CD14-positive monocyte (primary cell): ENCODE measurements at places on chromosomes 4 and X. TPM values are rescaled to one million over a fixed set of nuclear protein-coding genes. Genes with fewer than 3 reads are reported as not detected.

GRCh38 chr4:1852904-1853623, 2.9 kb downstream of the LETM1 start:
- DNase-seq, result no peak

- peak; percentile 15 for DNase-seq
Observed at GRCh38 chr4:39043058-39043860, 11.1 kb upstream of the TMEM156 start.

- no peak for DNase-seq
Observed at GRCh38 chr4:159055833-159056232, 47.0 kb upstream of the RAPGEF2 start.

GRCh38 chrX:110442635-110443034, 84.0 kb downstream of the RTL9 start:
- peak; percentile 1 for DNase-seq

GRCh38 chr4:36979533-36979932, 265.0 kb upstream of the NWD2 start:
- no peak for DNase-seq

- DNase-seq, result no peak
Observed at GRCh38 chr4:123867910-123868587, 471.5 kb downstream of the SPRY1 start.

GRCh38 chr4:146260521-146260920, 46.2 kb downstream of the REELD1 start:
- no peak for DNase-seq

- no peak for DNase-seq
Observed at GRCh38 chr4:25670991-25671390, 15.3 kb downstream of the SLC34A2 start.

- no peak for DNase-seq
Observed at GRCh38 chr4:166277853-166278252, 404.8 kb downstream of the TLL1 start.

- no peak for DNase-seq
Observed at GRCh38 chr4:98448908-98449307, 187.7 kb downstream of the RAP1GDS1 start.

DNA sequence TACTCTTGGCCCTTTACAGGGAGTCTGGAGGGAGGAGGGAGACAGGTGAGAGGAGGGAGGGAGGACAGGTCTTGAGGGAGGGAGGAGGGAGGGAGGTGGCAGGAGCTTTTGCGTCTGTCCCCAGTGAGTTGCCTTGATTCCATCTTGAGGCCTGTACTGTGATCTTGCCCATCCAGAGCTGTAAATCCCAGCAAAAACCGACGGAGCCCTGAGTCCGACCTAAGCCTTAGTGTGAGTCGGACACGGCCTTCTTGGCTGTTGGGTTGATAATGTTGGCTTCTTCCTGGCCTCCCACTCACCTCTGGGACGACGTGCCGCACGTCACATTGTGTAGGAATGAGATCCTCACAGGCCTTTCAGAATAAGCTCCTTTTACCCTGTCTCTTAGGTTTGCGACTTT, 72.5 kb downstream of the RGS12 start:
- no peak for DNase-seq

DNA sequence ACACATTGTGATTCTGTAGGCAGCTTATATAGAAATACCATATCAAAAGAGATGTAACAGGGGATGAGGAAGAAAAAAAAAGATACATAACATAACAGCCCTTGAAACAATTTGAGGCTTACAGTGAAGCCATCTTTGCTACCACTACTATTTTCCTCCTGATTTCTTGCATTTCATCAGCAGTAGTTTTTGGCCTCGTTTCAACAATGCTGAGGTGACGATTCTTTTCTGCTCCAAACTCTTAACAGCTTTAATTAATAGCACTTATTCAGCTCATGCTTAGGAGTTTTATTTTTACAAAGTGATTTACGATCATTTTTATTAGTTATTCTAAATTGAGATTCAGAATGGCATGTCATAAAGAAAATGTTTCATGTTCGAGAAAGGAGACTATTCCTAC, 163.2 kb downstream of the DCK start:
- DNase-seq, result no peak

GRCh38 chrX:74234818-74235217, 69.2 kb upstream of the ZCCHC13 start:
- DNase-seq, result no peak

DNA sequence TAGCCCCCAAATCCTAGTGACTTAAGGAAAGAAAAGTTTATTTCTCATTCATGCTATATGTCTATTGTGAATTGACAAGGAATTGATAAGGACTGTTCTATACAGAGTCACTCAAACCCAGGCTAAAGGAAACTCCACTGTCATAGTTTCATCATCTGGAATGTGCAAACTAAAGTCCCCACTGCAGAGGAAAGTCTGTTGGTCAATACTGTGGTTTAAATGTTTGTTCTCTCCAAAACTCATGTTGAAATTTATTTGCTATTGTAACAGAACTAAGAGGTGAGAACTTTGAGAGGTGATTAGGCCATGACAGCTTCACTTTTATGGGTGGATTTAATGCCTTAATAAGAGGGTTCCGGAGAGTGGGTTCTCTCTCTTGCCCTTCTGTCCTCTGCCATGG, 149.6 kb downstream of the COX18 start:
- DNase-seq, result no peak

PGAM4 gene
- not detected for polyA plus RNA-seq

PAGE1 gene
- polyA plus RNA-seq, result not detected

KLHL4 gene
- polyA plus RNA-seq, result not detected

NEIL3 gene
- polyA plus RNA-seq, result 0.70 TPM

FATE1 gene
- polyA plus RNA-seq, result not detected in 2 replicates

HAND2 gene
- polyA plus RNA-seq, result not detected in 2 replicates
